ENCODE measurements at places on chromosomes 12 and 14.

GRCh38 chr14:22303589-22304195 is 285.3 kb downstream of the DAD1 start:
- DNase-seq = peak; percentile 40

DNA sequence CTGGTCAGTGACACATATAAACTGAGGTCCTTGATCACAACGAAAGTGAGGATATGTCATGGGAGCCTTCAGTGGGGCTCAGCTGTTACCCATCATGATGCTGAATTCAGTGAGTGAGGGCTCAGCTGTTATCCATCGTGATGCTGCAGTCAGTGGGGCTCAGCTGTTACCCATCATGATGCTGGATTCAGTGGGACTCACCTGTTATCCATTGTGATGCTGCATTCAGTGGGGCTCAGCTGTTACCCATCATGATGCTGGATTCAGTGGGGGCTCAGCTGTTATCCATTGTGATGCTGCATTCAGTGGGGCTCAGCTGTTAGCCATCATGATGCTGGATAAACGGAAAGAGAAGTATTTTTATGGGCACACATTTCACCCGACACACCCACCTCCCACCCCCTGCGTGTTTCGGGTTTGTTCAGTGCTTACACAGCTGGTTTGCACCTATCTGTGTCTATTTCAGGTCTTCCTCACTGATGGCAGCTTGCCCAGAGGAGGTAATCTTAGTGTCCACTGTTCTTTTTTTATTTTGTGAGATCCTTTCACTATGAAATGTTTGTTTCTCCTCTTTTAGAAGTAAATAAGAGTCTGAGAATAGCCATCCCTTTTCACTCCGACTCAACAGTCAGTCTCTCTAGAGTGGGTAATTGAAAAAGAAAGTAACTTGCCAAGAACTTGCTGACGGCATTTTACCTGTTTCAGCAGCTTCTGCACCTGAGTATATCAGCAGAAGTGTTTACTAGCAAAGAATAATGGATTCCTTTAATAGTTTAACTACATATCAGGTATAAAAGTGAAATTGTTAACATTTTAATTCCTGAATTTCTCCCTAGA is 183.0 kb downstream of the ERC1 start:
- no peak for DNase-seq

DNA sequence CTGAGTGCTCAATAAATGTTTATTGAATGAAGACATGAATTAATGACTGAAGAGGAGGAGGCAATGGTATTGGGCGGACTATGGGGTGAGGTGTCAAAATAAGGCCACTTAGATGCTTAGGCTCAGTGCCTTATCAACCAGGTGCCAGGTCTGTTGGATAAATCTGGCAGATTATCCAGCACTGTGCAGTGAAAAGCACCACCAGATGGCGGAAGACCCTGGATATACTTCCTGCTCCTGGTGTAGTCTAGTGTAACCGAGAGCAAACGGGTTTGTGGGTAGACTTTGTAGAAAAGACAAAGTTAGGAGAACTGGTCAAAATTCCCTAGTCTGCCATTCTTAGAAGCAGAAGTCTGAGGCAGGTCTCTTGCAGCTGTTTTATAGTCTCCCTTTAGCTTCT is 306.3 kb downstream of the ATP23 start:
- DNase-seq = no peak

- DNase-seq = peak; percentile 80
Measured at GRCh38 chr12:57124261-57124877, 3.9 kb upstream of the LRP1 start.

DNA sequence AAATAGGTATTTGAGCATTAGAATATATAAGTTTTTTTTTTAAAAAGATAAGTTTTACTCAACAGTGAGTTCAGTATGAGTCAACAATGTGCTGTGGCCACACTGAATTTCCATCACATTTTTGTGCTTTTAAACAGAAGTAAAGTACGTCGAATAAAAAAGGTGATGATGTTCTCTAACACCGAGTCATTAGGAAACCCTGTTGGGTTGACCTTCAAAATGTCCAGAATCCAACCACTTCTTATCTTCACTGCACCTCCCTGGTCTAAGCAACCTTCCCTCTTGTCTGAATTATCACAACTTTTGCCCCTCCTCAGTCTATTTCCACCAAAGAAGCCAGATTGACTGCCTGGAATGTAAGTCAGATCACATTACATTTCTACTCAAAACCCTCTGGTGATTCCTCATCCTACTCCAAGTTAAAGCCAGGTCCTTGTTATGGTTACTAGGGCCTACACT is 43.0 kb upstream of the SYCP3 start:
- DNase-seq = no peak

GRCh38 chr14:101250948-101251811 is 310.1 kb upstream of the DIO3 start:
- no peak for DNase-seq

DNA sequence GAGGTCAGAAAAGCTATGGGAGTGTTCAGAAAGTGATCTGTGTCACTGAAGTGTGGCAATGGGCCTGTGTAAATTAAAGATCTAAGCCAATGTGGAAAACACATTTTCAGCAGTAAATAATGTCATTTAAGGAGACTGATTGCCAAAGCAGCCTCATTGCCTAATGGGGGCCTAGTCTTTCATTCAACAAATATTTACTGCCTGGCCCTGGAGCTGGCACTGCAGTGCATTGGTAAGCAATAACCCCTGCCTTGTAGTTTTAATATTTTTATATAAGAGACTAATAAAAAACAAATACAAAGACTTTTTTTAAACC is 326.6 kb downstream of the BTG1 start:
- DNase-seq = no peak

DNA sequence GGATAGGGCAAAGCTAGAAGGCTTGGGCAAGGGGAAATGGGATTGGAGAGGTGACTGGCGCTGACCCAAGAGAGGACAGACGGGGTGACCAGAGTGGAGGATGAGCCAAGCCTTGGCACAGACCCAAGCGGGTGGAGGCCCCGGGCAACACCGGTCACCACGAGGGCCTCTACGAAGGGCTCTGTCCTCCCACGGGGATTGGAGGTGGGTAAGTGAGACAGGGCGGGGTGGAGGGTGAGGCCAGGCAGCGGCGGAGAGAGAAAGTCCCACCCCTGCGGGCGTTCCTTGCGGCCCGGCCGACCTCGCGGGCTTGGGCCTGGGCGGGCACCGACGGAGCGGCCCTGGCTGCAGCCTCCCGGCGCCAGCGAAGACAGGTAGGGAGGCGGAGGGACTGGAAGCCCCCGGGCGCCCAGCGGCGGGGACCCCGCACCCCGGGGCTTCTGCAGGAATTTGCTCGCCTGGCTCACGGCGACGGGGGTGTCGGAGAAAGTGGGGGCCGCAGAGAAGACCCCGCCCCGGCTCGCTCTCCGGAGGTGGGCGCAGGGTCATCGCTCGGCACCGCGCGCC is at the start of gene PAPLN:
Gene PAPLN (plus strand): TSS at position 288 of the 567 bp plus-strand sequence. CDS start 2,273 bp downstream, outside the sequence.
- peak; percentile 70 for DNase-seq

DNA sequence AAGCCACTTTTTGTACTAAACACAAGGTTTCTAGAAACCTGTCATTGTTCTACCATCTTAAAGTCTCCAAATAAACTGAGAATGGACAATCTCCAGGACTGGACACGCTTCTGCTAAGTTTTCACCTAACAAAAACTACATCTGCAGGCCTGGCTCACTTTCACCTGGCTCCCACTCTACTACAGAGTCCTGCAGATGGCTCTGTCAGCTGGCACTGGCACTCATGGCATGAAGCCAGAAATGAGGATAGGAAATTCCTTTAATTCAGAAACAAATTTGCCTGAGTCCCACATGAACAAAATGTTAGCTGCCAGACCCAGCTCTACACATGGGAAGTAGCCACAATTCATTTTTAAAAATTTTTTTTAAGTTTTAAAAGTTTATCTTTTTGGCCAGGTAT is 42.1 kb downstream of the STXBP6 start:
- no peak for DNase-seq

GRCh38 chr12:12294215-12295005 is 27.6 kb upstream of the LRP6 start:
- no peak for DNase-seq

- DNase-seq = no peak
Measured at GRCh38 chr12:30730011-30730410, 24.7 kb downstream of the CAPRIN2 start.

GRCh38 chr12:46256942-46257341 is 11.9 kb downstream of the SLC38A1 start:
- DNase-seq = no peak

Data from GM13977 (cell line).